NCI-H82 (cell line): ENCODE measurements at places on chromosomes 12 and 14.

GRCh38 chr12:51012570-51013236 is 13.5 kb downstream of the SLC11A2 start:
- peak; percentile 87 for DNase-seq

- no peak for DNase-seq
Measured at GRCh38 chr12:122062832-122063693, 15.5 kb upstream of the MLXIP start.

DNA sequence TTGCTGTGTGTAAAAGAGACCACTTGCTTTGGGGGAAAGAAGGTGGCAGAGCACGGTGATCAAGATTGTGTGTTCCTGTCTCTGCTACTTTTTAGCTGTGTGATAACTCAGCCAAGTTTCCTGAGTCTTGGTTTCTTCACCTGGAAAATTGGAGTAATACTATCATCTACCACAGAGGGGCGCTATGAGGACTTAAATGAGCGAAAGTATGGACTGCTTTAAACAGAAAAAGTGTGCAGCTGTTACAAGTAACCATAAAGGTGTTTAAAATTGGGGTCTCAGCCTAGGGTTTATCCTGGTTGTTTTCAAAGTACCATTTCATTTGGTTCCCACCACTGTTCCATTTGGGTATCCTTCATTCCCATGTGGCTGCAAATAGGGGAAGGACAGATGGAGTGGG is 65.9 kb upstream of the WSCD2 start:
- DNase-seq: peak; percentile 59

DNA sequence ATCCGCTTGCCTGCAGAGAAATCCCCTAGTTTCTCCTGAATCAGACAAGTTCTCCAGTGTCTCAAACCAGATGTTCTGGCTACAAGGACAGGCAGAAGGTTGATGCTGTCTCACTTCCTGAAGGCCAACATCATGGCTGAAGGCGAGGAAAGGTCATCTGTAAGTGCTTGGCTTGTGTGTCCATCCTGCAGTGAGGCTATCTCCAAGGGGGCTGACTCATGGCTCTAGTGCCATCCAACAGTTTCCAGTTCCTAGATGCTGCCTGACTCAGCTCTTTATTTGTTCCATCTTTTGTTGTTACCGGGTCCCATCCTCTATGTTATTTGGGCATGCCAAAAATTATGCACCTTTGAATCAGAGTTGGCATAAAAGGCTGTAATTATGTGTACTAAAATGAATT is 232.1 kb upstream of the TBX3 start:
- DNase-seq: no peak

GRCh38 chr14:89379006-89379405 is 38.0 kb downstream of the FOXN3 start:
- DNase-seq: no peak

DNA sequence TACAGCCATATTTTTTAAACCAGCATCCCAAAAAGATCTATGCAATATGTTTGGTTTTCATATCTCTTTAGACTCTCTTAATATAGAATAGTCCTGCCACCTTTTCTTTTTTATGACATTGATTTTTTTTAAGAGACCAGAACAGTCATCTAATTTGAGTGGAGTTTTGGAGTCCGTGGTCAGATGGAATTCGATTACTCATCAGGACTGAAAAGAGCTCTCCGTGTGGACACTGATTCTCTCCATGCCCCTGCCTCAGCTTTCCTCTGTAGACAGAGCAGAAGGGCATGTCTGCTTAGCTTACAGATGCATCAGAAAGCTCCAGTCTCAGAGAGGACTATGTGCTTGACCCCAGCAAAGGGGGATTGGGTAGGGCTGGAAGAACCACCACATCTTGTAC is 27.8 kb downstream of the SMCO2 start:
- DNase-seq: no peak

- peak; percentile 75 for DNase-seq
Measured at GRCh38 chr14:76456200-76456599, 80.3 kb downstream of the ESRRB start.

DNA sequence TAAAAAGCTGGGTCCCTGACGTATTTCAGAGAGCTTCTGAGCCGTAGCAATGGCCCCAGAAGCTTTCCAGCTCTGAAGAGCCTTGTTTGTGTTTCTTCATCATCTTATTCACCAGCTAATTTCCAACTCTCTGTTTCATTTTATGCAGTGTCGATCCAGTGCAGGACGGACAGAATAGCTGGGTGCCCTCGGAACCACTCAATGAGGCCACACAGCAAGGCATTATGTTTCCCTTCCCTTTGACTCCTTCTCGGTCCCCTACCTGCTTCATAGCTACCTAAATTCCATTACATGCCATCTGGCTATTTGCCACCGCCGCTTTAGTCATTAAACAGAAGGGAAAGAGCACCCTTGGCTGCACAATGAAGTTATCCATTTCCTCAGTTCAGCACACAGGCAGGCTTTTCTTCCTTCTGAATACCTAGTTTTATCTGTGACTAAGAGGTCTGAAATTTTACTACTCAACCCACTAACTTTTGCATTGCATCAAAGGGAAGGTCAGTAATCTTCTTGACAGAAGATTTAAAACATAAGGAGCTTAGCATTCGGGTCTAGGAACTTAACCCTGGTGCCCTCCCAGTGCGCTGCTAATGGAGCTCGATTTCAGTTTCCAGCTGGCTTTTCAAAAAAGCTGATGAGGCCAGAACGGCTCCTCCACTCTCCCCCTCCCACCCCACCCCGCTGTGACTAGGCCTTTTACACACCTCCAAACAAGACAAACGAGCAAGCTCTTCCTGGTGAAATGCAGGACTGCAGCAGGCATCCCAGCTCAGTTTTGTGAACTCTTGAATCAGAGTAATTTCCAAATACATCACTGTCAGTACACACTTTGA is 176.8 kb downstream of the GXYLT1 start:
- DNase-seq: peak; percentile 98

GRCh38 chr12:110020956-110021355 is 21.7 kb downstream of the ANKRD13A start:
- no peak for DNase-seq

- DNase-seq: no peak
Measured at GRCh38 chr12:25018146-25018545, 69.2 kb upstream of the BCAT1 start.
